ENCODE measurements at places on chromosomes 5 and 9. TPM values are rescaled to one million over a fixed set of nuclear protein-coding genes. Genes with fewer than 3 reads are reported as not detected.

DNA sequence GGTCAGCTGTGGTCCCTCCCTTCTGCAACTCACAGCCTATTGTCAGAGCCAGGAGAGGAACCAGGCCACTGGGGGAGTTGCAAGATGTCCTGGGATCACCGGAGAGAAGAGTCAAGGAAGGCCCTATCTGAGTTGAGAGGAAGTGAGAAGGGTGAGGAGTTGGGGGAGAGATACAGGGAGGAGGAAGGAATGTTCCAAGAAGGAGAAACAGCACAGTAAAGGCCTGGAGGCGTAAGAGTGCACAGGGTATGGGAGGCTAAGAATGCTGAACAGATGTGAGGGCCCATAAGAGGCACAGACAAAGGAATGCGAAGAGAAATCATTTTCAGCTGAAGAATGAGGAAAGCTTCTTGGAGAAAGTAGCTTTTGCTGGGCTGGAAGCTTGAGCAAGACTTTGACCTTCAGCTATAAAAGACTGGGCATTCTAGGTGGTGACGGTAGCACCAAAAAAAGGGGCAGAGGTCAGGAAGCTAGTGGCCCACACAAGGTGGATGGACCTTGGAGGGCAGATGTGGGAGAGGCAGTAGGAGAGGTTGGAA lies 21.6 kb upstream of the CSF1R start:
- DNase-seq: peak; percentile 61
- H3K36me3 ChIP-seq: no peaks in the 10 kb centered on the region
- no peak overlapping the region for H3K4me3 ChIP-seq
- H3K27me3 ChIP-seq: no peaks in the 10 kb centered on the region

DNA sequence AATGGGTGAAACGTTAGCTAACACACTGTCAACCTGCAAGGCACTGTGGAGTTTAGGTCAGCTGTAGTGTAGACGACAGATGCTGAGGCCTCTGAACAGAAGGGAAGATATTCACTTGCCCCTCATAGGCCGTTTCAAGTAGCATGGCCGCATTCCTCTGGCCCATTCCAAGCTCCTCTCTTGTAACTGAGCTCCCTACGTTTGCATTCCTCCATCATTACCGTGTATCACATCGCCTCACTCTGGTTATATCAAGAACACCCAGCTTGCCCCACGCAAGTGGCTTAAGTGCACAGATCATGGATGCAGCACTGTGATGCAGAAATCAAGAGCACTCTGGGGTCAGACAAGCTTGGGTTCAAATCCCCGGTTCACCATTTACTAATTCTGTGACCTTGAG lies 43.3 kb downstream of the PRELID2 start:
- DNase-seq: no peak
- no peak overlapping the region for H3K27ac ChIP-seq
- no peaks in the 10 kb centered on the region for H3K36me3 ChIP-seq

- no peak for DNase-seq
- H3K27ac ChIP-seq: no peak overlapping the region
- no peaks in the 10 kb centered on the region for H3K36me3 ChIP-seq
- peaks cover 19% of the 10 kb centered on the region for H3K27me3 ChIP-seq
Observed at GRCh38 chr5:176553260-176554085, 4.3 kb downstream of the CDHR2 start.

GRCh38 chr9:115042781-115043509 lies 75.0 kb downstream of the TNC start:
- no peak for DNase-seq
- peaks cover 15% of the 10 kb centered on the region for H3K4me1 ChIP-seq
- H3K36me3 ChIP-seq: peaks cover 39% of the 10 kb centered on the region
- H3K27ac ChIP-seq: no peak overlapping the region
- H3K4me3 ChIP-seq: no peak overlapping the region

Gene SLC6A18
- not detected for total RNA-seq

Gene SECISBP2
- total RNA-seq: 19.7 TPM

Gene CDH10
- 0.18 TPM for total RNA-seq

DNA sequence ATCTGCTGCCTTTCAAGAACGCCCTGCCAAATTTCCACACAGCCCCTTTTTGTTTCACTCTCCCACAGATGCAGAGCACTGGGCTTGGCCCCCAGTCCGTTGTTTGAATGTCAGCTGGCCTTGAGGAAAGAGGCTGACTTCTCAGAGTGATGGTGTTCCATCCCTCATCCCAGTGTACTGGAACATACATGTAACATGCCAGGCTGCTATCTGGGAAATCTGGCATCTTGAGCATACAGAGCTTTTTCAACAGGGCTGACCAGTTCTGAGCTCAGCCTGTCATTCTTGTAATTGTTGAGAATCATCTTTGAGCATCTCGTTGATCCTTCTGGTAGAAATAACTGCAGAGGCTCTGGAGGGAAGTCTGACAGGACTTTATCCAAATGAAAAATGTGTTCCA lies 2.8 kb downstream of the GALNT10 start:
- DNase-seq: no peak
- H3K27me3 ChIP-seq: no peaks in the 10 kb centered on the region
- H3K36me3 ChIP-seq: no peaks in the 10 kb centered on the region
- H3K4me3 ChIP-seq: no peak overlapping the region
- peaks cover 28% of the 10 kb centered on the region for H3K4me1 ChIP-seq

GRCh38 chr5:4855880-4856279 lies 284.2 kb upstream of the ADAMTS16 start:
- H3K27me3 ChIP-seq: no peaks in the 10 kb centered on the region
- no peak overlapping the region for H3K27ac ChIP-seq
- no peaks in the 10 kb centered on the region for H3K4me1 ChIP-seq
- no peaks in the 10 kb centered on the region for H3K36me3 ChIP-seq

Gene ADAMTS12
- 51.3 TPM for total RNA-seq

DNA sequence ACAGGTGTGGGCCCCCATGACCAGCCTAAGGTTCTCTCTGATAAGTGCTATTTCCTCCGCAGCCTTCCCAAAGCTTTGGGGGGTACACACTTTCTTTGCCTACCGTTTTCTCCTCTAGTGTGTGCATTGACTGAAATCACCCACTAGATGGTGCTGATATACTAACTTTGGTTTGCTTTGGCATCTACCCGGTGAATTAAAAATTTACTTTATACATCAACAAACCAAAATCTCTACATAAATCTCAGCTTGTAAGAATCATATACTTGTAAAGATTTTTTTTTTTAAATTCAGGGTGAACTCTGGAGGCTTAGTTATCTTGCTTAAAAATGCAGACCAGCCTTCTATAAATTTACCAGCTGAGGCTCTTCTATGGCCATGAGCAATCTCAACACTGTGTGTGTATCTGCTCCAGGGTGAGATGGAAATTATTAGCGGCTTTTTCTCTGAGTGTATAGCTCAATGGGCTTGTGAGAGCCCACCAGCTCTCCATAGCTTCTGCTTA lies 475.7 kb upstream of the TNC start:
- no peaks in the 10 kb centered on the region for H3K27me3 ChIP-seq
- no peaks in the 10 kb centered on the region for H3K36me3 ChIP-seq
- peak overlapping the region; percentile 86 for H3K27ac ChIP-seq
- H3K4me1 ChIP-seq: peaks cover 30% of the 10 kb centered on the region
- no peak overlapping the region for H3K4me3 ChIP-seq
- DNase-seq: peak; percentile 78

DNA sequence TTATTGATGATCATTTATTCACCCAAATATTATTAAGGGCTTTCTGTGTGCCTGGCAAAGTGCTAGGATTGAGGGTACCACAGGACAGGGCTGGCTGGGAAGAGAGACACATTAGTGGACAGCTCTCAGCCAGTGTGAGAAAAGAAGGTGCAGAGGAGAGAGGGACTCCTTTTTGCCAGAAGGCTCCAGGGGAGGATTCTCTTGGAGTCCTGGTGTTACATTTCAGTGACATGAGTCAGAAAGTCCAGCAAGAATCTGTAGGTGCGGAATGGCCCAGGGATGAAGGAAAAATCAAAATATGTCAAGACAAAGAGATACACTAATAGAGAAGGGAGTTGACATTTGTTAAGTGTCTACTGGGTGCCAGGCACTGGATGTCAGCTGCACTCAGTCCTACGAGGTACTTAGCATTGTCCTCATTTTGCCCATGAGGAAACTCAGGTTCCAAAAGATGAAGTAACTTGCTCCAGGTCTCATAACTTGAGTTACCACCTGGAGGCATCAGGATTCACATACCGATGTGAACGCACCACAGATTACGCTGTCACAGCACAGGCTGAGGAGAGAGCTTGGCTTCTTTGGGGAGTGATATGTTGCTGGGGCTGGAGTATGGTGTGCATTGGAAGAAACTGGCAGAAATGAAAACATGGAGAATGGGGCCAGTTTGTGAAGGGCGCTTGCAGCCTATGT lies 60.5 kb downstream of the RASGRF2 start:
- H3K27me3 ChIP-seq: no peaks in the 10 kb centered on the region
- DNase-seq: peak; percentile 45
- H3K36me3 ChIP-seq: no peaks in the 10 kb centered on the region
- H3K27ac ChIP-seq: no peak overlapping the region
- no peak overlapping the region for H3K4me3 ChIP-seq
- peaks cover 14% of the 10 kb centered on the region for H3K4me1 ChIP-seq

Gene ECSCR
- 3.1 TPM for total RNA-seq

DNA sequence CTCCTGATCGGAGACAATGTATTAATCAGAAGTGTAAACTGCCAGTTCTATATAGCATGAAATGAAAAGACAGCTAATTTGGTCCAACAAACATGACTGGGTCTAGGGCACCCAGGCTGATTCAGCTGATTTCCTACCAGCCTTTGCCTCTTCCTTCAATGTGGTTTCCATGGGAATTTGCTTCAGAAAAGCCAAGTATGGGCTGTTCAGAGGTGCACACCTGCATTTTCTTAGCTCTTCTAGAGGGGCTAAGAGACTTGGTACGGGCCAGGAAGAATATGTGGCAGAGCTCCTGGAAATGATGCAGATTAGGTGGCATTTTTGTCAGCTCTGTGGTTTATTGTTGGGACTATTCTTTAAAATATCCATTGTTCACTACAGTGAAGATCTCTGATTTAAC lies 22.4 kb downstream of the IL7R start:
- H3K27ac ChIP-seq: no peak overlapping the region
- H3K4me3 ChIP-seq: no peak overlapping the region
- peaks cover 15% of the 10 kb centered on the region for H3K36me3 ChIP-seq

DNA sequence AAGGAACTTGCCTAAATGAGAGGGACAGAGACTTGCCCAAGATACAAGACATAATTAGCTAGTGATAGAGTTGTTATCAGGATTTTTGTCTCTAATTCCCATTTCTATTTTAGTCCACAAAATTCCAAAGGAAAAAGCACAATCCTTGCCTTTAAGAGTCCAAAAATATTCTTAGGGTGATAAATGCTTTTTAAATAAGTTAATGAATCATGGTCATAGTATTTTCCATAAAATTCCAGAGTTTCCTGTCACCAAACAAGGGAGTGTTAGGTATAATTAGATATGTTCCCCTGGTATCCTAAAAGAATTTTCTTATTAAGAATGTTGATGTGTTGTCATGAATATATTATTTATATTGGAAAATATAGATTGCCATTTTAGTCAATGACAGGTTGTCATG lies 21.8 kb upstream of the CEP72 start:
- H3K4me3 ChIP-seq: no peak overlapping the region
- H3K27me3 ChIP-seq: peaks cover 33% of the 10 kb centered on the region
- H3K27ac ChIP-seq: no peak overlapping the region
- DNase-seq: no peak
- no peaks in the 10 kb centered on the region for H3K4me1 ChIP-seq
- no peaks in the 10 kb centered on the region for H3K36me3 ChIP-seq

Gene DNAJA1
- total RNA-seq: 59.5 TPM

Gene NPDC1
- 2.8 TPM for total RNA-seq

Gene FCN2
- total RNA-seq: not detected

DNA sequence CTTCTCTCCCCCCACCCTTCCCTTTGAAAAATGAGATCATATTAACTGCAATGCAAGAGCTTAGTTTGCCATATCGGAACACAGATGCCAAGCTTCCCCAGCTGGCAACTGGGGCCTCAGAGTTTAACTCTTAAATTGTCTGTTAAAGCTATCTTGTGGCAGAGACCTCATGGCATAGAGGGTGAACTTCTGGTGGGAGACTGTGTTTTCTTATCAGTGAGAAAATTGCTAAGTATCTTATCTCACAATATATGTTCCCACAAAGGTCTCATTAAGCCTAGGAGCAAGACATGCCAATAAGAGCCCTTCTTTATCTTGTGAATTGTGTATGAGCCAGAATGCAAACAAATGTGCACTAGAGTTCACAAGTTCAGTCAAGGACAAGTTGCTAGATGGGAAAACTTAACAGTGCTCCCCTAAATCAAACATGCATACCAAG lies 12.3 kb downstream of the NFIB start:
- H3K4me3 ChIP-seq: no peak overlapping the region
- no peak overlapping the region for H3K27ac ChIP-seq
- no peak for DNase-seq
- peaks cover 27% of the 10 kb centered on the region for H3K27me3 ChIP-seq

DNA sequence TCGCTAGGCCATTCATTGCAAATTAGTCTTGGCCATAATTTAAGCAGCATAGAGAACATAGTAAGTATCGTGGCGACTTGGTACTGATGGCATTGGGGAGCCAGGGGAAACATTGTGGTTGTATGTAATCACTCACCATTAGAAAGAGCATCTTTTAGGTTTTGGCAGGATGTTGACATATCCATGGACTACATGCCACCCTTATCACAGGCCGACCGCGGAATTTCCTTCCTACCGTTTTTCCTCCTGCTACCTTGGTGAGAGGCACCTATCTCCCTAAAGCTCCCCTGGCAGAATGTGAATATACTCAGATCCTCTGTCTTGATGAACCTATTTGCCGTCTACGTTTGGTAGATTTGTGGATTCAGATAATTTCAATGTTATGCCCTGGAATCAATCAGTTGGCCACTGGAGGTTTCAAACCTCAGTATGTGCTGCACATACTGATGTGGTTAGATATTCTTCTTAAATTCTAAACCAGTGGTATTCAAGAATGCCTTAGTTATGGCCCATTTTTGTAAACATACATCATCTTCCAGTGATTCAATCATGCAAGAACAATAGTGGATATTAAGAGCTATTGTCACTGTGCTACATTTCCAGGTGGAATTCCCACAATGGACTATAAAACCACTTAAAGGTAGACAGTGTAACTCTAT lies 271.0 kb upstream of the HAPLN1 start:
- no peak overlapping the region for H3K27ac ChIP-seq
- no peak overlapping the region for H3K4me3 ChIP-seq
- peaks cover 4% of the 10 kb centered on the region for H3K4me1 ChIP-seq
- no peaks in the 10 kb centered on the region for H3K36me3 ChIP-seq
- DNase-seq: peak; percentile 42
- H3K27me3 ChIP-seq: no peaks in the 10 kb centered on the region

- H3K27ac ChIP-seq: no peak overlapping the region
- DNase-seq: no peak
- H3K27me3 ChIP-seq: no peaks in the 10 kb centered on the region
- H3K4me3 ChIP-seq: no peak overlapping the region
Observed at GRCh38 chr9:29769019-29769418, 2195.7 kb upstream of the C9orf72 start.

GRCh38 chr9:14690948-14691730 lies 2.1 kb downstream of the ZDHHC21 start:
- peaks cover 1% of the 10 kb centered on the region for H3K36me3 ChIP-seq
- DNase-seq: no peak
- H3K27me3 ChIP-seq: peaks cover 3% of the 10 kb centered on the region
- no peak overlapping the region for H3K27ac ChIP-seq
- no peak overlapping the region for H3K4me3 ChIP-seq
- peaks cover 5% of the 10 kb centered on the region for H3K4me1 ChIP-seq

- no peak overlapping the region for H3K27ac ChIP-seq
- no peaks in the 10 kb centered on the region for H3K4me1 ChIP-seq
- no peaks in the 10 kb centered on the region for H3K27me3 ChIP-seq
- no peak overlapping the region for H3K4me3 ChIP-seq
- DNase-seq: no peak
Observed at GRCh38 chr9:68913054-68913453, 100.9 kb downstream of the PRKACG start.

All from IMR-90 (cell line).